ENCODE measurements at places on chromosomes 5 and 9. TPM values are rescaled to one million over a fixed set of nuclear protein-coding genes. Genes with fewer than 3 reads are reported as not detected.

The MLANA gene
- total RNA-seq = not detected

The NMUR2 gene
- total RNA-seq = not detected

DNA sequence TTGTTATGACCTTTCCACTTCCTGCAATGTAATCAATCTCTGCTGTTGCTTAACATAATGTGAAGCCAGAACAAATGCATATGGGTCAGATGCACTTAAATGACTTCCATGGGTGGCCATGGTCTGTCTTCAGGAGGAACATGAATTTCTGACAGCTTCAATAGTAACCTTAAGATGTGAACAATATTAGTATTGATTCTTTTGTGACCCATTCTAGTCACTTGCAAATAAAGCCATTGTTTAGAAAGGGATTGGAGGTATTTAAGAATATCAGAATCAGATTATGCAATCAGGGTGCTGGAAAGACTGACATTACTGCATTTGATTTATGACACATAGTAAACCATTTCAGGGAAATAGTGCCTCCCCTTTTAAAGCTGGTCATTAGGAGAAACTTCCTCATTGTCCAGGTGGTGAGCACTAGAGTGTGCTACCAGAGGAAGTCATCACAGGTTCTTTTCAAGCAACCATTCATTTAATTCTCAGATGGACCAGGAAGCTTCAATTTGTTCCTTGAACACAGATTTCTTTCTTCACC is 32.1 kb downstream of the GRIN3A start:
- no peak for DNase-seq

- DNase-seq = peak; percentile 71
Observed at GRCh38 chr5:50711280-50711679, 44.8 kb downstream of the PARP8 start.

- no peak for DNase-seq
Observed at GRCh38 chr9:133727277-133727875, 10.8 kb downstream of the SARDH start.

Data from RPMI7951 (cell line).